Activated CD8-positive, alpha-beta memory T cell treated with anti-CD3 and anti-CD28 coated beads, Interleukin-2, amount 50 U/mL, for 48 hours (primary cell): ENCODE measurements at places on chromosomes 16 and 17.
A peak's percentile ranks its signal among the peaks of the same experiment; 100 is the strongest.

DNA sequence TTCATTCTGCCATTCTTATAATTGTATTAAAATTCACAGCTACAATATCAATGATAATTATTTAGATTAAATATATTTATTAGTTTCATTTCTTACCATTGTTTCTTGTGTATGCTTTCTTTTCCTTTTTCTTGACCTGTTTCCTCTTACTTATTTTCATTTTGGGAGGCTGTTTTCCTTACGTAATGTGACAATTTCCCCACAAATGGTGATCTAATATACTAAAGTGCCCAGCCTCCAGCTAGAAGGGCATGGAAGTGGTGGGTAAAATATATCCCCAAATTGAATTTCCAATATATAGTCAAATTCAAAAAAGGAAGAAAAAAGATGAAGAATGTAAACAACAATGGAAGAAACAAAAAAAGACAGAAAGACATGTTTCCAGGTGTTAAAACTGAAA lies 1.5 kb upstream of the ABCA6 start:
- DNase-seq, result no peak

DNA sequence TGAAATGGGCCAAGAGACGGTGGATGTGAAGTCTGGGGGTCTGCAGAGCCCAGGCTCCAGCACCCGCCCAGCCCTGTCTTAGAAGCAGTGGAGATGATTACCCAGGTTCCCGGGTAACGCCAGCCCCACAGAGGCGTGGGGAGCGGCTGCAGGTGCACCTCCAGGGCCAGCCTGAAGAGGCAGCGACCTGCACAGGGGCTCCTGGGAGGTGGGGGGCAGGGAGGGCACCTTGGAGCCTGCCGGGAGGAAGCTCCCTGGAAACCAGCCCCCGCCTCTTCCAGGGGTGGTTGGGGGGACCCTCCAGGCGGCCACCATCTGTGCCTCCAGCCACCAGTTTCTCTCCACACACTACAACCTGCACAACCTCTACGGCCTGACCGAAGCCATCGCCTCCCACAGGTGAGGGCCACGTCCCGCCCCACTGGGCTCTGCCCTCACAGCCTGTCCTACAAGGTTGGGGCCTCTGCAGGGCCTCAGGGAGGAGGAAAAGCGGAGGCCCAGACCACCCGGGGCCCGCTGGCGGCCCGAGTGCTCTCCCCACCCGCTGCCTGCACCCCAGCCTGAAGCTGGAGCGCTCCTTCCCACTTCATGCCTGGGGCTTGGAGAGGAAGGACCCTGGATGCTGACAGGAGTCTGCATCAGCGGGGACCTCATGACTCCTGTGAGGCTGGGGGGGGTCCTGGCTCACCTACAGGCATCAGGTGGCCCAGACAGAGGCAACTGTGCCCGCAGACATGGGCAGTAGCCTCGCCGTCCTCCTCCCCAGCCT lies 10.5 kb downstream of the GAA start:
- no peak for DNase-seq

DNA sequence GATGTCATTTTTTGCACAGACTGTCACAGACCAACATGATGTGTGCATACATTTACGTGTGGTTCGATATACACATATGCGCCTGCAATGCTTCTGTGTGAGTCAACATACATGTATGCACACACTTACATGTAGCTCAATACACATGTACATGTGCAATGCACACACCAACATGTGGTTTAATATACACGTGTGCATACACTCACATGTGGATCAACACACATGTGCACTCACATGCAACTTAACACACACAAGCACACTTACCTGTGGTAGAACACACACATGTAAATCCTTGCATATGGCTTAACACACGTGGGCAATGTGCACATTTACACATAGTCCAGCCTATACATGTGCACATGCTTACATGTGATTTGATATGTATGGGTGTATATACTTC lies 97.5 kb downstream of the CYLD start:
- DNase-seq, result peak; percentile 33

DNA sequence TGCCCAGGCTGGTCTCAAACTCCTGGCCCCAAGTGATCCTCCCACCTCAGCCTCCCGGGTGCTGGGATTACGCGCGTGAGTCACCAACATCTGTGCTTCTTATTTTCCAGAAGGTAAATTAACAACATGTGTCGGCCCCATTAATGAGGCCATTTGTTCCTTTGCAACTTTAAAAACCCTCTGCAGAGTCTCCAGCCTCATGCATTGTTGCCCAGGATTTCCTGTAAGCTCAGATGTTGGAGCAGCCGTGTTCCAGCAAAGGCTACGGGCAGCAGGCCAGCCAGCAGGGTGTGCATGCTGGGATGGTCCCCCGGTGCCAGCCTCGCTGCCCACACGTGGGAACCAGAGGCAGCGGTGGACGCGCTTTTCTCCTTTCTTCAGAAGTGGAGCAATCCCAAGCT lies 19.1 kb upstream of the HEXD start:
- DNase-seq, result no peak

DNA sequence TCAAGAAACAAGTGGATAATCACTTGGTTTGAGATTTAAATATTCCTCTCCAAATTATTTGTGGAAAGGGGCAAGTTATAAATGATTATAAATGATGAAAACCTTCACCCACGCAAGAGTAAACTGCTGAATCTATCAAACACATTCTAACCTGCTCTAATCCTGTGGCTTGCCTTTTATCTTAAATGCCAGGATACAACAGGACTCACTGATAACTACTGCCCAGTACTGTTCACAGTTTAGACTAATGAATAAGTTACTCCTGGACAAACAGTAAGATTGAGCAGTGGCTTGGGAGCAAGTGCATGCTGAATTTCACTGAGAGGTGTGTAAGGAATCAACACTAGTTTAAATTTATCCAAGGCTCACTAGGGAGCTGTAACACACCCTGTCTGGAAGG lies 31.1 kb downstream of the IGF2BP1 start:
- DNase-seq, result no peak

GRCh38 chr17:77696721-77697460 lies 261.6 kb upstream of the TNRC6C start:
- peak; percentile 46 for DNase-seq

- no peak for DNase-seq
These were observed 55.0 kb downstream of the RNF213 start for GRCh38 chr17:80315517-80316182.
